ENCODE measurements at places on chromosomes 1 and 21.
A peak's percentile ranks its signal among the peaks of the same experiment; 100 is the strongest.

GRCh38 chr1:111465754-111466153 is 8.0 kb upstream of the C1orf162 start:
- DNase-seq, result no peak

GRCh38 chr1:6035719-6036118 is 10.0 kb upstream of the KCNAB2 start:
- no peak for DNase-seq

GRCh38 chr1:161817176-161817730 is 51.1 kb downstream of the ATF6 start:
- DNase-seq, result no peak

DNA sequence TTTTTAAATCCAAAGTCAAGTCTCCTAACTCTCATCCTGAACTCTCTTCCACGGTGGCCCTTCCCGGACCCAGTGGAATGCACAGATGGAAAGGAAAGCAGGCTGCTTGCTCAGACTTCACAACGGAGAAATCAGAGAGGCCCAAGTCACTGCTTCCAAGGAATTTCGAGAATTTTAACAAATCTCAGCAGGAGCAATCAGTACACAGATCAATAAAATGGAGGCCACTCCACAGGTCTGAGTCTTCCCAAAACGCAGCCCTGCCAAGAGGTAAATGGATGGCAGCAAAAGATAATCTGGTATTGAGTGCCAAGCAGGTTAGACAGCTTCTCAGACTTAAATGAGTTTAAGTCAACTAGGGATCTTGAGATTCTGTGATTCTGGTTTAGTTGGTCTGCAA is 81.1 kb upstream of the TIAM1 start:
- no peak for DNase-seq

DNA sequence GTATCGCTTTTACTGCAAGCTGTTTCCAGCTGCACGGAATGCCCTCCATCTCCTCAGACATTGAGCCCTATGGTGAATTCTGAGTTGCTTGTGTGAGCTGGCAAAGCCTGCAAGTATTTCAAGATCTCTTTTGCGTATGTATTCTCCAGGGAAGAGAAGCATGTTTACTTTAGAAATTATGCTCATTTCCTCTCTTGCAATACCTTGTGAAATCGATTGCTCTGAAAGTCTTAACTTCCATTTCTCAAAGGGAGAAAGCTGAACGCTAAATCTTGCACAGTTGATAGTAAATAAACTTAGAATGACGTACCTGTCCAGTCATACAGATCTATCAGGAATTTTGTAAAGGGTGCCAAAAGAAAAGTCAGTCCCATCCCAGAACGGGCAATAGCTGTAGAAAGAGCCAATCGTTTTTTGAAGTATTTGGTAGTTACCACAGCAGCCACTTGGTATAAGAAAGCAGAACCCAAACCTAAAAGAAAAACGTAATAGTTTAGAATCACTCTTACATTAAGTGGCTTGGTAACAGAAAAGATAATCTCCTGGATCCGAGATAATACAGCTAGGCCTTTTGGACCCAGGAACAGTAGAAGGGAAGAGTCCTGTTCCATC is 10.0 kb downstream of the SLC16A4 start:
- DNase-seq, result no peak

GRCh38 chr1:119859647-119860046 is 36.7 kb downstream of the ADAM30 start:
- DNase-seq, result no peak

DNA sequence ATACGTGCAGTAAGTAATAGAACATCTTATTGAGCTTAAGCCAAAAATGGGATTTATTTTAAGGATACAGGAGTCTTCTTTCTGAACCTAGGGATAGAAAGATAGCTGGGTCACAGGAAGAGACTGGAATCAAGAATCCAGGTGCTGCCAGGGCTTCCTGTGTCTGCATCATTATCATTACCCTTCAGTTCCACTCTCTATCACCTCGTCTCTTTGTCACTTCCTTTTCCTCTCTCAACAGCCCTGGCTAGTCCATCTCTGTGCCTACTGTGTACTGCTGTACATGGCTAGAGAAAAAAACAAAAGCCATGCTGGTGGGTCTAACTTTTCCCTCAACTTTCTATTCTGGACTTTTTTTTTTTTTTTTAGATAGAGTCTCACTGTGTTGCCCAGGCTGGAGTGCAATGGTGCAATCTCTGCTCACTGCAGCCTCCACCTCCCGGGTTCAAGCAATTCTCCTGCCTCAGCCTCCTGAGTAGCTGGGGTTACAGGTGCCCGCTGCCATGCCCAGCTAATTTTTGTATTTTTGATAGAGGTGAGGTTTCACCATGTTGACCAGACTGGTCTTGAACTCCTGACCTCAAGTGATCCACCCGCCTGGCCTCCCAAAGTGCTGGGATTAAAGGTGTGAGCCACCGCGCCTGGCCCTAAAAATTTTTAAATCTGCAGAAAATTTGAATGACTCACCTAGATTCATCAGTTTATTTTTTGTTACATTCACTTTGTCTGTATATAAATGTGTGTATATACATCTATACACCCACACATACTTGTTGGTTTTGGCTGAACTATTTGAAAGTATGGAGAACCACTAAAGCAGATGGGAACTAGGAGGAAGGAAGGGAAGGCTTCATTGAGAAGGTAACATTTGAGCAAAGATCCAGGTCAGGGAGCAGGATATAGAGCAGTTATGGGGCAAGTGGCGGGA is 31.9 kb downstream of the UBE4B start:
- DNase-seq, result no peak

DNA sequence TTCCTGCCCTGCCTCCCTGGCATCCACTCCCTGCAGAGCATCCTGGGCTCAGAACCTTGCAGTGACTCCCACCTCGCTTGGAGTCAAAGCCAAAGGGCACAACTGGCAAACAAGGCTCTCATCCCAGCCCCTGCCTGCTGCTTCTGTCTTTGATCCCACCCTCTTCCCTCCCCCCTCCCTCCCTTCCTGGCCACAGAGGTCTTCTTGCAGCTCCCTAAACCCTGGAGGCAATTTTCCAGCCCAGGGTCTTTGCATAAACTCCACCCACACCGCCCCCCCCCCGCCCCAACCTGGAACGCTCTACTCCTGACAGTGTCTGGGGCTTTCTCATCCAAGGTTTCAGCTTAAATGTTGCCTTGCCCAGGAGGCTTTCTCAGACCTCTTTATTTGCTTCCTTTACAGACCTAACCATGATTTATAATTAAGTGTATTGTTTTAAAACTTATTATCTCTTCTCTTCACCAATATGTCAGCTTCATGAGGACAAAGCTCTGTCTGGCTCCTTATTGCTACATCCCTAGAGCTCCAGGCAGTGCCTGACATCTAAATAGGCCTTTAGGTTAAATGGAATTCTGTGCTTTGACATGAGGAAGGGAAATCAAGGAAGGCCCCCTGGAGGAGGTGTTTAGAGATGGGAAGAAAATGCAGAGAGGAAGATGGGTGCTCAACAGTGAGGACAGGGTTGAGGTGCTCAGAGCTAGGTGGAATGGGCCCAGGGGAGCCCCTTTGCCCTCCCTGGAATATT is 37.7 kb upstream of the PADI1 start:
- DNase-seq, result no peak

DNA sequence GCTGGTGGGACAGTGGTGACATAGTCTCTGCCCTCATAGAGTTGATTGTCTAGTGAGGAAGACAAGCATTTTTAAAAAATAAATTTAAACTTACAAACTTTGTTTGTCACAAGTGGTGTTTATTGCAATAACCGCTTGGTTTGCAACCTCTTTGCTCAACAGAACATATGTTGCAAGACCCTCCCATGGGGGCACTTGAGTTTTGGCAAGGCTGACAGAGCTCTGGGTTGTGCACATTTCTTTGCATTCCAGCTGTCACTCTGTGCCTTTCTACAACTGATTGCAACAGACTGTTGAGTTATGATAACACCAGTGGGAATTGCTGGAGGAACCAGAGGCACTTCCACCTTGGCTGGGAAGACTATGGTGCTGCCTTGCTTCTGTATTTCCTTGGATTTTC is 58.4 kb downstream of the LAMC2 start:
- no peak for DNase-seq

GRCh38 chr21:42513985-42514882 is 582 bp downstream of the SLC37A1 start:
- DNase-seq, result no peak

DNA sequence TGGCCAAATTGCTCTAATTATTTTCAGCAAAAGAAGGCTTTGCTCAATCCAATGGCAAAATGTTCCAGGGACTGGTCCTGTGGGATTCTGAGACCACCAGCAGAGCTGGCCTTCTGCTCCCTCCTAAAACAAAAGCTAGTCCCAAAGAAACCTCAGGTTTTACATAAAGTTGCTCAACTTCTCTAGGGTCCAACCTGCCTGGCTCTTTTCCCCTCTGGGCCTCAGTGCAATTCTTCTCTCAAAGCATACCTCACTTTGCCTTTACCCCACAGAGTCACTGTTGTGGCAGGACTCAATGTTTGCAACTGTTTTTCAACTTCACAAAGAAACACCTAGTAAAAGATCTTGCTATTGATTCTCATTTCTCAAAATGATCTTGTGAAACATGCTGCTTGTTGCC is 39.8 kb downstream of the TBX15 start:
- no peak for DNase-seq

GRCh38 chr1:157618190-157618589 is 20.3 kb upstream of the FCRL4 start:
- DNase-seq, result no peak

GRCh38 chr1:97137862-97138514 is 416.4 kb downstream of the PTBP2 start:
- DNase-seq, result no peak

DNA sequence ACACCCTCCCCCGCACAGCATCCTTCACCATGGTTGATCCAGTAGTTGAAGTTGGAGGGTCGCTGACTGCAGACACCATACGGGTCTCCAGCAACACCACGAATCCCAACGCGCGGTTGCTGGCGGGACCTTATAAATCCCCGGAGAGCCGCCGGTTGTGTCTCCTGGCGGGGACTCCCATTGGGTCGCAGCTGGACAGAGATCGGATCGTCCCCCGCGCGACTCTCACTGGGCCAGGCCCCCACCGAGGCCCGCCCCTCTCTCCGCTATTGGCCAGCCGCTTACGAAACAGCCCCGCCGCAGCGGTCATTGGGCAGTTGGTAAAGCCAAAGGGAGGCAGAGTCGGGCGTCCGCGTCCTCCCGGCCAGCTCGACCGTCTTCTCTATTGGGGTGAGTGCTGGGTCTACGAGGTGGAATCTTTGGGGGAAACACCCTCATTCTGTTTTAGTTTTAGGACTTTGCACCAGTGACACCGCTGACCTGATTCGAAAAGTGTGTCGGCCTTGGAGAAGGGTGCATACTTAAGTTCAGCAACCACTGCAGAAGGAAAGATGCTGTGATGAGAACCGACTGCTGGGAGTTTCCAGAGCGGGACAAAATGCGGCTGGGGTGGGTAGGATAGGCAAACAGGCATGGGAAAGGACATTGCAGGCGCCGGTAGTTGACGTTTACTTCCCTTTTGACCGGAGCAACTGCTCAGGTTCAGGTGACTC is 27.4 kb downstream of the RABIF start:
- DNase-seq, result peak; percentile 5

DNA sequence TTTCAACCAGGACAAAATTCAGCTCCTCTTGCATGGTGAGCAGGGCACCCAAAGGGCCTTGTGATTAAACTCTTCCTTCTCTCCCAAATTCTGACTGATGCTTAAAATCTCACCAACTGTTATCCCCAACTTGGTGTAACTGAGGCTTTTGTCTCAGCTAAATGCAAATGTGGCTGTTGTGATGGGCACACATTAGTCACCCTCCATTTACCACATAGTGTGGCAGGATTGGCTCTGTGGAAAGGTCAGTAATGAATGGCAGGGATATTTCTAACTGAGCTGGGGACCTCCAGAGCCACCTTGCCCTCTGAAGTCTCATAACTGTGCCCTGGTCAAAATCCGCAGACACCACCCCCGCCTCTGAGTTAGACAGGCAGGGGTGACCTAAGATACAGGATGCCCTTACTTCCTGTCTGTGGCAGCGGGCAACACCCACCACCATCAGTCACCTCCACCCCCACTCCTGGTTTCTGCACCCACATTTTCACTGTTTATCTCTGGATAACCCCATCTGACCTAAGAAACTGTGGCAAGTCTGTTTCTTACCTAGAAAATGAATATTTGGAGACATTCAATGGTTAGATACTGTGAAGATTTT is 25.4 kb upstream of the RGS16 start:
- no peak for DNase-seq

DNA sequence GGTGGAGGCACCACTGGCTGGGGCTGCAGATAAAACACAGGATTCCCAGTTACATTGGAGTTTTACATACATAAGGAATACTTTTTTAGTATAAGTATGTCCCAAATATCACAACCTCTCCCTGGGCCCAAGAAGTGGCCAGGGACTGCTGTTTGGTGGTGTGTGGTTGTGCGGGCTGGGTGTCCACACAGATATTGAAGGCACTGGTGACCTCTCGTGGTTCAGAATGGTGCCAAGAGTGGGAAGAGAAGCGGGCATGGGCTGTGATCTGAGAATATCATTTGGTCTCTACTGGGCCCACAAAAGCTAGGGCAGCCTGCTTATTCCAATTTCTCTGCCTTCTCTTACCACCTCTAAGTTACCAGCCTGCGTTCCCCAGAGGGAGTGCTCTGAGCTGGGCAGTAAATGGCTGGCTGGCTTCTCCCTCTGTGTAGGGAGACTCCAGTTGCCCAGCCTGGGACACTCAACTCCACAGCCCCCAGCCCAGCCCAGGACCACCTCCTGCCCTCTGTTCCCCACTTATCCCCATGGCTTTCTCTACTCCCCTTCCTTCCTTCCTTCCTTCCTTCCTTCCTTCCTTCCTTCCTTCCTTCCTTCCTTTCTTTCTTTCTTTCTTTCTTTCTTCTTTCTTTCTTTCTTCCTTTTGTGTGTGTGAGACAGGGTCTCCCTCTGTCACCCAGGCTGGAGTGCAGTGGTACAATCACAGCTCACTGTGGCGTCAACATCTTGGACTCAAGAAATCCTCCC is 42.8 kb upstream of the RD3 start:
- no peak for DNase-seq

DNA sequence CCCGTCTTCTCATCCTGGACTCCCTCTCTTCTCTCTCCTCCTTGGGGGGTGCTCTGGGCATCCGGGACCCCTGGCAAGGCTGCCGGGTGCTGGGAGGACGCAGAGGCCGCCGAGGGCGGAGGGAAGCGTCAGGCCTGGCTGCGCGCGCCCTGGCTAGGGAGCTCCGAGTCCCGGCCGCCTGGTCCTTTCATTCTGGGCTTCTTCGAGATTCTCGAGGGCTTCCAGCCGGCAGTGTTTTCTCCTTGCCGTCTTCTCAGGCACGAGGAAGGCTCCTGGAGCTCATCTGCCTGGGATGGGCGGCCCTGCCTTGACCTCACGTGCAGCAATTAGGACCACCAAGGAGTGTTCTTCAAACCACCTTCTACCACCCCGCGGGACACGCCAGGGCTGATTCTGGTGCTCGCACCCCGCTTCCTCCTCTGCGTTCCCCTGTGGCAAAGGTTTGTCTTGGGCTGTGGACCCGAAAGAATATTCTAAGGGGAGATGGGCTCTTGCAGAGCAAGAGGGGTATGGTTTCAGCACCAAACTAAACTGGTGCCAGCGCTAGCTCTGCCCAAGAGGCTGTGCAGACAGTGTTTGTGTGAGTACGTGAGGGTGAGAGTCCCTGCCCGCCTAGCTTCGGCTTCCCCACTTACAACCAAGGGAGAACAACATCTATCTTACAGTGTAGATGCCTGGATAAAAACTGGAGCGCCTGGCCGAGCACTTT is 36.5 kb downstream of the PIK3CD start:
- no peak for DNase-seq

- no peak for DNase-seq
Measured at GRCh38 chr1:53643041-53643880, 95.7 kb downstream of the GLIS1 start.

Measured in stimulated activated CD8-positive, alpha-beta memory T cell treated with anti-CD3 and anti-CD28 coated beads, Interleukin-4, amount 100 ng/mL, for 1 hour (primary cell).